ENCODE measurements at places on chromosomes 16 and 17.

DNA sequence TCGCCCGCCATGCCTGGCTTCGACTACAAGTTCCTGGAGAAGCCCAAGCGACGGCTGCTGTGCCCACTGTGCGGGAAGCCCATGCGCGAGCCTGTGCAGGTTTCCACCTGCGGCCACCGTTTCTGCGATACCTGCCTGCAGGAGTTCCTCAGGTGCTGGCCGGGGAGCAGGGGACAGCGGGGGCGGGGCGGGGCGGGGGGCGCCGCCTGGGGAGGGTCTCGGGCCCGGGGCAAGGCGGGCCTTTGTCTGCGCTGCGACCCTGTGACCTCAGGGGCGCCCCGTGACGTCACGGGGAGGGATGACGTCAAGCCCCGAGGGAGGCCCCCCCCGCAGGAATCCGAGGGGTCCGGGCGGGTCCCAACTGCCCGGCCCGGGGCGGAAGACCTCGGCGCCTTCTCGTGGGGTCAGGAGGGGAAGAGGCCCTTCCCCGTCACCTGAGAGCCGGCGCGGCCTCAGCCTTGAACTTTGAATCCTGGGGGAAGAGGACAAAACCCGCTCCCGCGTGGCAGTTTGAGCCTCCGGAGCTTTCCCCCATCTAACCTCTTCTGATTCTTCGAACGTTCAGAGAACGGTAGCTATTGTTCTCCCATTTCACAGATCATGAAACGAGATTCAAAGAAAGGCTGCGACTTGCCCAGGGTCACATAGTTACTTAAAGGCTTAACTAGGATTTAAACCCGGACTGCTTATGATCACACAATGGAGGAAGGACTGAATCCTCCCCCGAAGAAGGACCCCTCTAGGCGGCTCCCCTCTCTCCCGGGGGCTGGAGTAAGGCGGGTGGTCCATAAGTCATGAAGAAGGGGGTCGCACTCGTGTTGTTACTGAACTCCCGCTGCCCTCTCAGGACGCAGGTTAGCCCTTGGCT lies 527 bp downstream of the TRAF4 start:
- no peak for DNase-seq

DNA sequence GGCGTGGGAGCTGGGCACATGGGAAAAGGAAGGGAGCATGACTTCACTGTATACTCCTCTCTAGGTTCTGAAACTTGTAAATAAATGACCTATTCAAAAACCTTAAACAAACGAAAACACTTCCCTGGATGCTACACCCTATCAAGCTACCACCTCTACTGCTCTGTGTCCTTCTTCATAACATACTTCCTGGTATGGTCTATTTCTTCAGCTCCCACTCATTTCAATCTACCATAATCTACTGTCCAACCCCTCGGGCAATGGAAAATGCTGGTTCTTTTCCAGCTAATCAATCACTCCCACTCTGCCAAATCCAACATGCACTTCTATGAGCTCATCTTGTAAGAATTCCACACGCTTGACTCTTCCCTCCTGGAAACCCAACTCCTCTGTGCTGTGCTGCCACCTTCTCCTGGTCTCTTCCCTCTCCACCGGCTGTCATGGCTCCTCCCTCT lies 42.4 kb downstream of the AMFR start:
- no peak for DNase-seq

DNA sequence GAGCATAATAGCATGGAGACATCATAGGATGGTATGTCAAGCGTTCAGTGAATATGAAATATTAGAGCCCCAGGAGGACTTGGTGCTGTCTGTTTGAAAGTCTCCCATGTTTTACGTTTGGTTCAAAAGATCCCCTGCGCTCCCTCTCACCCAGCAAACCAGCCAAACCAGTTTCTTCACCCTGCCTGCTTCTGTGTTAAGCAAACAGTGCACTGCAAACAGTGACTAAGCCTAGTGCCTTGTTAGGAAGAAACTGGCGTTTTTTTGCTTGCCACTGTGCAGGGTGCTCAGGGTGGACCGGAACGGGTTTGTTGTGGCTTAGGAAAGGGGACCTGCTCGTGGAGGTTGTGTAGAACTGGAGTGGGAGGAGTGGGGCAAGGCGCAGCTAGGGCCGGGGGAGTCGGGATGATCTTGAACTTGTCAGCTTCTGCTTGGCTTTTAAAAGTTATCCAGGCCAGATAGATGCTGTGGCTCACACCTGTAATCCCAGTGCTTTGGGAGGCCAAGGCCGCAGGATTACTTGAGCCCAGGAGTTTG lies 7.7 kb downstream of the CDH1 start:
- no peak for DNase-seq

- DNase-seq: no peak
Measured at GRCh38 chr17:77345260-77345910, 204.6 kb downstream of the SEC14L1 start.

GRCh38 chr17:11704041-11704440 lies 105.8 kb downstream of the DNAH9 start:
- no peak for DNase-seq

DNA sequence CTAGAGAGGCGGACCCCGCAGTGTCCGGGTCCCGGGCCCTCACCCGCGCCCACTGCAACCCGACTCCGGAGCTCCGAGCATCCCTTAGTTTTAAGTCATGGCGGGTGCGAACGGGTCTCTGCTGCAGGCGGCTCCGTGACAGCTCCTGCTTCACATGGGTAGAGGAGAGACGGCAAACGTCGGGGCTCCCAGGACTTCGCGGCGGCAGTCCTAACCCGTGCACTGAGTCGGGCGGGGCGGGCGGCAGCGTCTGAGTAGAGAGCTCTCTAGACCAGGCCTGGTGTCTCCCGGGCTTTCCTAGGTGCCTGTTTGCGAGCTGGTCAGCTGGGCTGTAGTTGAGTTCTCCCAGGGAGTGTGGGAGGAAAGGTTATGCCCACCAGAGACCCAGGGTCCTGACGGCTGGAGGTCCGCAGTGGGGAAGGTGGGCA lies 345 bp downstream of the TSC2 start:
- no peak for DNase-seq

DNA sequence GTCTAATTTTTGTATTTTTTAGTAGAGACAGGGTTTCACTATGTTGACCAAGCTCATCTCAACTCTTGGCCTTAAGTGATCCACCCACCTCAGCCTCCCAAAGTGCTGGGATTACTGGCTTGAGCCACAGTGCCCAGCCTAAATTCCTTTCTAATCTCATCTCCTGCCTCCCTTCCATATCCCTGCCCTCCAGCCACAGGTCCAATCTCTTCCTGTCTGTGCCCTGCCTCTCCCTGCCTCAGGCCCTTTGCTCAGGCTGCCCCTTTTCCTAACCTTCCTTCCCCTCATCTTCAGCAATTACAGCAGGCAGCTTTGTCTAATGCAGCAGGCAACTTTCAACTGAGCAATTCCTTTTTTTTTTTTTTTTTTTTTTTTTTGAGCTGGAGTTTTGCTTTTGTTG lies 46.8 kb downstream of the CFAP20 start:
- no peak for DNase-seq

GRCh38 chr17:13030459-13031300 lies 12.9 kb upstream of the ELAC2 start:
- peak; percentile 8 for DNase-seq

DNA sequence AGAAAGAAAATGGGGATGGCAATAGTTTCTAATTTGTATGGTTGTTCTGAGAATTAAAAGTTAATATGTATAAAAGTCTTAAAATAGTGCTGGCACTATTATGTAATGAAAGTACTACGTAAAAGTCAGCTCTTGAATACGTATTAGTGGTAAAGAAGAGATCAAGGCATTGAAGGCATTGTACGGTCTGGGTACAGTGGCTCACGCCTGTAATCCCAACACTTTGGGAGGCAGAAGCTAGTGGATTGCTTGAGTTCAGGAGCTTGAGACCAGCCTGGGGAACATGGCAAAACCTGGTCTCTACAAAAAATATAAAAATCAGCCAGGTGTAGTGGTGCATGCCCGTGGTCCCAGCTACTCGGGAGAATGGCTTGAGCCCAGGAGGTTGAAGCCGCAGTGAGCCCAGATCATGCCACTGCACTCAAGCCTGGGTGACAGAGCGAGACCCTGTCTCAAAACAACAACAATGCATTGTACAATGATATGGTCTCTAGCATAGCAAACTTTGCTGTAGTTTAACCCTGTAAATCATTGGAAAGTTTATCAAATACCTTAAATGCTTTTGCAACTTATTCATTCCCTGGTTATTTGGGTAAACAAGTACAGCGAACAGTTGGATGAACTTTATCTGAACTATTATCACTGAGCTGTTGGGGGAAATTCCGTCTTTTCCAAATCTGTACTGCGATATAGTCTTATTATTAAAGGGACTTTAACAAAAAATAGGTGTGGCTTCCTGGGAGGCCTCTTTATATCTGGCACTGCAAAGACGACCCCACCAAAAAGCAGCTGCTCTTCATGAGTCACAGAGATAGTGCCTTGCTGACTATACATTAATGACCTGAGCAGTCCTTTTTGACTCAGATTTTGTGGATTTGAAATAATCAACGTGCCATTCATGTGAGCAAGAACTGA lies 73.6 kb downstream of the GPRC5B start:
- DNase-seq: no peak

DNA sequence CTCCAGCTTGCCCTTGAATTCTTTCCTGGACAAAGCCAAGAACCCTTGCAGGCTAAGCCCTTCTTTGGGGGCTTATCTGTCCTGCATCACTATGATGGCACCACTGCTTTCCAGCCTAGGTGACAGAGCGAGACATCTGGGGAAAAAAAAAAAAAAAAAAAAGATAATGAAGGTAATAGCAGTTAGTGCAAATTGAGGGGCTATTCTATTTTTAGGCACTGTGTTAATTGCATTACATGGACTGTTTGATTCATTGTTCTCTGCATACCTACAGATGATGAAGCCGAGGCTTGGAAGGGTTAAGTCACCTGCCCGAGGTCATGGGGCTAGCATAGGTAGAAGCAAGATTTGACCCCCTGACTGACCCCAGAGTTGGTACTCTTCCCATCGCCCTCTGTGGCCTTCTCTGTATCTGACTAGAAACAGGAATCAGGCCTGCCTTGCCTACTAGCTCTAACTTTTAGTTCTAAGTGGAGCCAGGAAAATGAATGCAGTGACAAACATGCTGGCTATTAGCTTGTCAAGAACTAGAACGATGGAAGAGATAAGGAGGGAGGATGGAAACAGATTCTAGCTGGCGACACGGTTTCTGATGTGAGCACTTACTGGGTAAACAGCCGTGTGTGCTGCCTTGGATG lies 312.1 kb downstream of the SNX29 start:
- no peak for DNase-seq

- DNase-seq: no peak
Measured at GRCh38 chr17:48012151-48012520, 25.5 kb downstream of the COPZ2 start.

GRCh38 chr17:28519236-28519635 lies 13.1 kb downstream of the FOXN1 start:
- DNase-seq: no peak

DNA sequence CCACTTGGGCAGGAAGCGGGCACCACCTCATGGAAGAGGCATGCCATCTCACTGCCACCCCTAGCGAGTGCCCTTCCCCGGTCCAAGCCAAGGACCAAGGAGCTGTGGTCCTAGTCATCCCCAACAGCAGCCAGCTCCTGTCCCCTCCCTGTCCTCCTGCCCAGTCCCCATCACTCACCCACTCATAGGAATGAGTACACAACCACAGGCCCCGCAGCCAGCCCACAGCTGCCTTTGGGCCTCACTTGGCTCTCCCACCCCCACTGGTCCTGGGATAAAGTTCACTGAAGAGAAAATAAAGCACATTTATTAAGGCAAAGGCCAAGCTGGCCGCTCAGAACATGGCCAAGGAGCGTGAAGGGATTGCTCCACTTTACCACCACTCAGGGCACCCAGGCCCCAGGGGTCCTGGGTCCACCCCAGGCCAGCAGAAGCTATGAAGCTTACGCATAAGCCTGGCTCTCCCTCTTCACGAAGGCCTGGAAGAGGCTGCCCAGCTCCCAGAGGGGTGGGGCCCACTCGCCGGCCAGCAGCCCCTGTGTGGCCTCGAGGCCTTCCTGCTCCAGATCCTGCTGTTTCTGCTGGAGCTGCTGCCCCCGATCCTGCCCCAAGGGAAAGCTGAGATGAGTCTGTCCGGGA lies 3.6 kb downstream of the SCRN2 start:
- no peak for DNase-seq

DNA sequence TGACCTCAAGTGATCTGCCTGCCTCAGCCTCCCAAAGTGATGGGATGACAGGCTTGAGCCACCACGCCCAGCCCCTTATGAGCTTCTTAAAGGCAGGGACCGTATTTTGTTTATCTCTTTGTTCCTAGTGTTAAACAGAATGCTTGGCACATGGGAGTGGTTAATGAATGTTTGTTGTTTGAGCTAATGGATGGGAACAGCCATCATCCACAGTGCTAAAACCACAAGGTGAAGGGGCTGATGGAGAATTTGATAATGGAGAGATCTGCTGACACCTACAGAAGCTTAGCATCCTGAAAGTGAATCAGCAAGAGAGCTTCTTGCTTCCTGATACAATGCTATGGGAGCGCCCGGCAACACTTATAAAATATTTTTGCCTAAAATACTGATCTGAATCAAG lies 8.6 kb upstream of the CDH1 start:
- no peak for DNase-seq

- DNase-seq: no peak
Measured at GRCh38 chr17:65433592-65433991, 127.9 kb downstream of the AXIN2 start.

GRCh38 chr17:70111201-70111600 lies 36.2 kb downstream of the KCNJ16 start:
- DNase-seq: no peak

DNA sequence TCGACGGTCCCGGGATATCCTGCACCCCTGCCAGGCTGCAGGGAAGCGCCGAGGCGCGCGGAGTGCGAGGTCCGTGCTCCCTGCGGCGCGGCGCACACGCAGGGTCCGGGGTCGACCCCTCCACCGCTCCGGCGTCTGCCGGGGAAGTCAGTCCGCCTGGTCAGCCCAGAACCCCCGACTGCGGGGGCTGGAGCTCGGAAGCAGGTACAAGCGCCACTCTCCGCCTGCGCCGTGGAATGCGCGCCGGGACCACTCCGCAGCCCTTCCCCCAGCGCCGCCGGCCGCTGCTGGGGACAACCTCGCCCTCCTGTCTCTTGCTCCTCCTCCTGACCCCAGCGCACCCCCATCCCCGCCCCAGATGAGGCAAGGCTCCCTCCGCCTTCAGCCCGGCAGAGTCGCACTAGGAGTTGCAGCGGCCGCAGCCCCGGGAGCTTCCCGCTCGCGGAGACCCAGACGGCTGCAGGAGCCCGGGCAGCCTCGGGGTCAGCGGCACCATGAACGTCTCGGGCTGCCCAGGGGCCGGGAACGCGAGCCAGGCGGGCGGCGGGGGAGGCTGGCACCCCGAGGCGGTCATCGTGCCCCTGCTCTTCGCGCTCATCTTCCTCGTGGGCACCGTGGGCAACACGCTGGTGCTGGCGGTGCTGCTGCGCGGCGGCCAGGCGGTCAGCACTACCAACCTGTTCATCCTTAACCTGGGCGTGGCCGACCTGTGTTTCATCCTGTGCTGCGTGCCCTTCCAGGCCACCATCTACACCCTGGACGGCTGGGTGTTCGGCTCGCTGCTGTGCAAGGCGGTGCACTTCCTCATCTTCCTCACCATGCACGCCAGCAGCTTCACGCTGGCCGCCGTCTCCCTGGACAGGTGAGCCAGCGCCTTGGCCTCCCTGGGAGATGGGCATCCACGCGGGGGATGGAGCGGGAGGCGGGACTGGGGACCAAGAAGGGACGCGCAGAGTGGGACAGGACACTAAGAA lies at the start of gene GALR2:
GALR2 (plus strand) TSS at position 392 of the 974 bp plus-strand sequence; CDS start at position 495, 103 bp downstream.
- no peak for DNase-seq

Measured in hypothalamus (tissue), 51 donors.